ENCODE measurements at places on chromosomes 1 and 21. TPM values are rescaled to one million over a fixed set of nuclear protein-coding genes. Genes with fewer than 3 reads are reported as not detected.

Gene SERBP1
- 362 TPM for total RNA-seq

Gene MTX1
- 76.9 TPM for total RNA-seq

Gene UBASH3A
- not detected for total RNA-seq

Gene ASCL5
- total RNA-seq: not detected

Gene PTPN22
- 3.1 TPM for total RNA-seq

Measured in mammary microvascular endothelial cell (primary cell).